Suppressor macrophage treated with lipopolysaccharide for 4 hours (primary cell): ENCODE measurements at places on chromosomes 6 and 20.

- DNase-seq = peak; percentile 35
Measured at GRCh38 chr20:21090111-21090618, 16.0 kb downstream of the LINC00237 start.

GRCh38 chr6:45696738-45697137, 318.9 kb downstream of the CLIC5 start:
- DNase-seq = no peak

- no peak for DNase-seq
Measured at GRCh38 chr6:125533710-125534397, 215.6 kb upstream of the HEY2 start.

- no peak for DNase-seq
Measured at GRCh38 chr20:19223640-19224039, 11.2 kb downstream of the SLC24A3 start.

DNA sequence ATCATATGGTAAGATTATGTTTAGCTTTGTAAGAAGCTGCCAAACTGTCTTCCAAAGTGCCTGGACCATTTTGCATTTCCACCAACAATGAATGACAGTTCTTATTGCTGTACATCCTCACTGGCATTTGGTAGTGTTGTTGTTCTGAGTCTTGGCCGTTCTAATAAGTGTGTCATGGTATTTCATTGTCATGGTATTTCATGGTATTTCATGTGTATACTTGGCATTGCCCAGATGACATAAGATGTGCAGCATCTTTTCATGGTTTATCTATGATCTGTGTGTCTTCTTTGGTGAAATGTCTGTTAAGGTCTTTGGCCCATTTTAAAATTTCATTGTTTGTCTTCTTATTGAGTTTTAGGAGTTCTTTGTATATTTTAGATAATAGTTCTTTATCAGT, 224.4 kb downstream of the BCAS1 start:
- no peak for DNase-seq

GRCh38 chr6:123127807-123128206, 131.8 kb downstream of the CLVS2 start:
- DNase-seq = no peak

DNA sequence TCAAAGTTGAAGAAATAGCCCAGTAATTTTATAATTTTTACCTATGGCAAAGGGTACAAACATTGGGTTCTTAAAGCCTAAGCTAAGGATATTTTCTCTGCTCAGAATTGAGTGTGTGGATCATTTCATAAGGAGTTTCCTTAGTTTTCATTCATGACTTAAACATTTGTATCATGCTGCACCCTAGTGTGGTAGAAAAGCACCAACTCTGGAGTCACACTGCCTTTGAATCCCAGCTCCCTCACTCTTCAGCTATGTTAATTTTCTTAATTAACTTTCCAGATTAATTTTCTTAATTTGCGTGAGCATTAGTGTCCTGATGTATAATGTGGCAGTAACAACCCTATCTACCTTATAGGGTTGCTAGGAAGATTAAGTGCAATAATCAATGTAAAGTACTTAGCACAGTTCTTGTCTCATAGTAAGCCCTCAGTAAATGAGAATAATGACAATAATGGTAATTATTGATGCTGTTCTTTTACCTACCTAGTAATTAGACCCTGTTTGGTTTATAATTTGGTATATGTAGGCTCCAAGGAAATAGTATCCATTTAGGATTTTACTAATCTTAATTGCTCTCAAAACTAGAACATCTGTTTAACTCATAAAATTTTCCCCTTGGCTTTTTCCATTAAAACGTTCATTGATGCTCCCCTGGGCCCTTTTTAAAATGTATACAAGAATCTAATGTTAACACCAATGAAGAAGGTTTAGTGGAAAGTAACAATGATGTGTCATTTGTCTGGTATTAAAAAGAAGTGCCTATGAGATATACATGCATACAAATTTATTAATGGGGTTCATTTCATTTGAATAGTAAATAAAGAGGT, 31.6 kb downstream of the DSE start:
- DNase-seq = no peak

DNA sequence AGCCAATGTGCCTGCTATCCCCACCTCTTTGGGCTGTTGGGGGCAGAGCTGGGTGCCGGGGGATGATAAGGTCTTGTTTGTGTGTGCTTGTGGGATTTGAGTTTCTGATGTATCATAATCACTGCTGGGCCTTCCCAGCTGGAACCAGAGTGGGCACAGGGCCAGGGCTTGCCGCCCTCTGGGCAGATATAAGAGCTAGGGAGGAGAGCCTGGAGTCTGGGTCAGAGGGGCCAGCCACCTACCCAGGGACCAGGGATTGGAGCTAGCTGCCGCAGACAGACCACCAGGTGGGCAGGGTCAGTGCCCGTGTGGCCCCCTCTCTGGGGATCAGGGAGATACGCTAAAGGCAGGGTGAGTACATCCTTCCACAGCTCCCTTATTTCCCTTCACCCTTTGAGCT, 3.1 kb upstream of the TLDC2 start:
- no peak for DNase-seq

GRCh38 chr6:125983246-125983945, 2.9 kb upstream of the TRMT11 start:
- DNase-seq = no peak

GRCh38 chr6:1348675-1349074, 36.8 kb downstream of the FOXQ1 start:
- no peak for DNase-seq
